ENCODE measurements at places on chromosomes 5 and 9.

DNA sequence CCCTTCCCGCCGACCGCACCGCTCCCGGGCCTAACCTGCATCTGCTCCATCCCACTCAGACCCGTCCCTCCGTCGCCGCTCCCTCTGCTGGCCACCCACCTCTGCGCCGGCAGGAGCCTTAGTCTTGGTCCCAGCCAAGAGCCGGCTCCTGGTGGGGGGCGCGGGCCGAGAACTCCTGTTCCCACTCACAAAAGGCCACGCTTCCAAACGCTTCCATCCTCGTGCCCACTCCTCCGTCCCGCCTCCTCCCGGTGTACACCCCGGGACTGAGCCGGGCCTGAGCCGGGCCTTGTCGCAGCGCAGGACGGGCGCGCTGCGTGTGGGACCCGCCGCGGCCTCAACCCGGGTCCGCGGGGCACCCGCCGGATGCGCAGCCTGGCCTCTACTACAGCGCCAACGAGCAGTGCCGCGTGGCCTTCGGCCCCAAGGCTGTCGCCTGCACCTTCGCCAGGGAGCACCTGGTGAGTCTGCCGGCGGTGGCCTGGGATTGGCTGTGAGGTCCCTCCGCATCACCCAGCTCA is 7.5 kb downstream of the ADAMTS13 start:
- DNase-seq = no peak

- no peak for DNase-seq
Observed at GRCh38 chr5:180113660-180114303, 42.2 kb upstream of the RNF130 start.

DNA sequence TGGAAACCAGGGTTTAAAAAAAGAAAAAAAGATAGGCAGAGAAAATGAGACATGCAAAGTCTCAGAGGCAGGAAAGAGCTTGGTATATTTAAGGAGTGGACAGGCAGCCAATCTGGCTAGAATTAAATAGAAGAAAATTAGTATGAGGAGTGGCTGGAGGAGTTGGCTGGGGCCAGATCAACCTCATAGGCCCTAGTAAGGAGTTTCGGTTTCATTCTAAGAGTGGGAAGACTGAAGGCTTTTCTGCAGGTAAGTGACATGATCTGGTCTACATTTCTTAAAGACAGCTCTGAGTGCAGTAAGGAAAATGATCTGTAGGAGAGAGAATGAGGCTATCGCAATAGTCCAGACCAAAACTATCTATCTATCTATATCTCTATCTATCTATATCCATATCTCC is 27.5 kb downstream of the ADRB2 start:
- DNase-seq = no peak

DNA sequence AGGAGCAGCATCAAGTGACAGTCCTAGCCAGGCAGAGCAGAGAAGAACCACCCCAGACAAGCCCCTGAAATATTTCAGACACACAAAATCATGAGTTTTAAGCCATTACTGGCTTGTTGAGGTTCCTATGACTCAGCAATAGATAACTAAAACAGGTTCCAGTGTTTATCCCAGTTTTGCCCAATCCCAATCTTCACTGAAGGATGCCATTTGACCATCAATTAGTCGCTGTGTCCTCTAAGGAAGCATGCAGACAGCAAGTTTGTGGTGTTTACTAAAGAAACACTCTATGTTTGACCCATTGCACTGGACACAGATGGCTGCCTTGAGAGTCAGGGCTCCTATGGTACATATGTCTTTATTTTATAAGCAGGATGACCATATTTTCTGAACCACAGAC is 186.7 kb downstream of the SYK start:
- DNase-seq = no peak

GRCh38 chr5:91474201-91474600 is 91.1 kb upstream of the ARRDC3 start:
- no peak for DNase-seq

- no peak for DNase-seq
Observed at GRCh38 chr5:168217497-168217896, 73.9 kb upstream of the WWC1 start.

DNA sequence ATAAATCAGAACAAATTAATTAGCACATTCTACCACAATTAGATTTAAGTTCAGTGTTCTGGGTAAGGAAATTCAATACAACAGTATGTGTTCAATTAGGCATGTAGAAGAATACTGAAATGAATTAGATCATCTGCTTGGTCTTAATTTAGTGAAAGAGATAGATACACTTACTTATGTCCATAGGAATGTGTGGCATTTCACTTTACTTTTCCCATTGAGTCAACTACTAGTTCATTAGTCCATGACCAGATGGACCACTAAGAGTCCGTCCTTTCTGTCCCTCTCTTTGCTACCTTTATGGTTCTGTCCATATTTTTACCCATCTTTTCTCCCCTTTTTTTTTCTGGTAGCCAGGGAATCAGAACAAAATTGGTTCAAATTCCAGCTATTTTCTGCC is 276.9 kb downstream of the OSTF1 start:
- no peak for DNase-seq

- DNase-seq = no peak
Observed at GRCh38 chr5:130529511-130530485, 625.5 kb downstream of the CHSY3 start.

- DNase-seq = no peak
Observed at GRCh38 chr5:122076669-122077365, 1.2 kb downstream of the LOX start.

DNA sequence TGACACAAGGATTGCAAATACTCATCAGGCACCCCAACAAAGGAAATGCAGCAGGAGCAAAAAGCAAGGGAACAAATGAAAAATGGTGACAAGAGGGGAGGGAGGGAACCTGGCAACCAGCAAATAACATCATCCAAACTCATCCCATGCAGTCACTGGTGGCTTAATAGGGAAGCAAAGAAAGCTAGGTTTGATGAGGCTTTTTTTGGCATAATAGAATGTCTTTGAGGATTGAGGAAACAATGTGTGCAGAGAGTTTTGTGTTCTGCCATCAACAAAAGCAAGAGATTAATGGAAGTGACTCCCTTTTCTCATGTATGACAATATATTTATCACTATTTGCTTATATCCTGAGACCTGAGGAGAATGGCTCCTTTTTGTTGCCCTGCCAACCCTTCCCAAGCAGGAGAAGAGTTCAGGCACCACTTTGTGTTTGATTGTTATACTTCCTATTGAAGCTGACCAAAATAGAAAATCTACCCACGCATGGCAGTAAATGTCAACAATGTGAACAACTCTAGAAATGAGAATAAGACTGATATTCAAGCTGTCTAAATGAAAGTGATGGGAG is 375.7 kb downstream of the CAAP1 start:
- no peak for DNase-seq

GRCh38 chr5:32506201-32506661 is 61.7 kb upstream of the ZFR start:
- no peak for DNase-seq

Data from CD4-positive, alpha-beta T cell treated with Interleukin-4 for 1 hour (primary cell).